ENCODE measurements at places on chromosomes 5 and 9. TPM values are rescaled to one million over a fixed set of nuclear protein-coding genes. Genes with fewer than 3 reads are reported as not detected.

Gene PHYHD1
- total RNA-seq, result 20.3 TPM

Gene TMEM252
- not detected for total RNA-seq

Gene UAP1L1
- 11.5 TPM for total RNA-seq

Gene NTRK2
- 3.8 TPM for total RNA-seq

Gene PAPPA
- total RNA-seq, result 0.69 TPM

Gene SAXO1
- 0.03 TPM for total RNA-seq

Gene NOXA1
- total RNA-seq, result 2.0 TPM

Gene ZNF300
- total RNA-seq, result 1.1 TPM

Gene PCDHA9
- total RNA-seq, result not detected

Gene SPEF2
- total RNA-seq, result 2.7 TPM

GRCh38 chr5:75663579-75664284 is 52.5 kb downstream of the ANKDD1B start:
- peaks cover 5% of the 10 kb centered on the region for H3K4me1 ChIP-seq
- H3K4me3 ChIP-seq, result no peak overlapping the region
- no peak for DNase-seq
- H3K36me3 ChIP-seq, result no peaks in the 10 kb centered on the region
- no peaks in the 10 kb centered on the region for H3K27me3 ChIP-seq
- no peak overlapping the region for H3K27ac ChIP-seq

- peak; percentile 93 for DNase-seq
- H3K27ac ChIP-seq, result peak within 1 kb of the TSS; percentile 97
- peaks cover 90% of the 10 kb centered on the region for H3K4me1 ChIP-seq
- no peaks in the 10 kb centered on the region for H3K27me3 ChIP-seq
- no peaks in the 10 kb centered on the region for H3K36me3 ChIP-seq
These were observed at the start of gene RHOBTB3 for GRCh38 chr5:95730730-95731570. Gene RHOBTB3, plus strand, starts transcription at chr5:95731336. Its CDS starts 347 bp downstream, at chr5:95731683.

- H3K27me3 ChIP-seq, result no peaks in the 10 kb centered on the region
- no peak overlapping the region for H3K27ac ChIP-seq
- DNase-seq, result no peak
- peaks cover 59% of the 10 kb centered on the region for H3K36me3 ChIP-seq
- no peaks in the 10 kb centered on the region for H3K4me1 ChIP-seq
- no peak overlapping the region for H3K4me3 ChIP-seq
These were observed 58.8 kb downstream of the C6 start for GRCh38 chr5:41154491-41154890.

DNA sequence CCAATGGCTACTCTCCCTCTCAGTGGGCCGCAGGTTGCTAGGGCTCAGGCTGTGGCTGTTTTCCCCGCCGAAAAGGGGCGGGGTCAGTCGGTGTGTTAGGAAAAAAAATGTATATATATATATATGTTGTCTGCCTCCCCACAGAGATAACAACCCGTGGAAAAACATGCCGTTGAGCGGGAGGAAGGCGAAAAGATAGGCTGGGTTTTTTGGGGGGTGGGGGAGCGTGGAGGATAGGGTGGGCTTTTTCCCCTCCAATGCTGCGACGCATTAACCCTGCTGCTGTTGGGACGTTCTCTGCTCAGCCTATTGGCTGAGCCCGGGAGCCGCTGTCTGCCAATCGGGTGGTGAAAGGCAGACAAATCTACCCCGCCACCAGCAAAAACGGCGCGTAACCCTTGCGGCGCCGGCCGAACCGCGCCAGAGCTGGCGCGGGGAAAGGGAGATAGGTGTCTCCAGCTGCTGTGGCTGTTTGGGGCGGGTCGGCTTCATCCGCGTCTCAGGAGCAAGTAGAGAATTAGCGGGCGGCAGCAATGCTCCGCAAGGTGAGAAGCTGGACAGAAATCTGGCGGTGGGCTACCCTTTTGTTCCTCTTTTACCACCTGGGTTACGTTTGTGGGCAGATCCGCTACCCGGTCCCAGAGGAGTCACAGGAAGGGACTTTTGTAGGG is at the start of gene PCDHGC4:
PCDHGC4 (plus strand) TSS at position 390 of the 671 bp plus-strand sequence; CDS start at position 534, 144 bp downstream.
- no peak for DNase-seq
- no peaks in the 10 kb centered on the region for H3K27me3 ChIP-seq
- peak within 1 kb of the TSS; percentile 60 for H3K4me3 ChIP-seq
- peaks cover 3% of the 10 kb centered on the region for H3K36me3 ChIP-seq
- H3K4me1 ChIP-seq, result peaks cover 87% of the 10 kb centered on the region

DNA sequence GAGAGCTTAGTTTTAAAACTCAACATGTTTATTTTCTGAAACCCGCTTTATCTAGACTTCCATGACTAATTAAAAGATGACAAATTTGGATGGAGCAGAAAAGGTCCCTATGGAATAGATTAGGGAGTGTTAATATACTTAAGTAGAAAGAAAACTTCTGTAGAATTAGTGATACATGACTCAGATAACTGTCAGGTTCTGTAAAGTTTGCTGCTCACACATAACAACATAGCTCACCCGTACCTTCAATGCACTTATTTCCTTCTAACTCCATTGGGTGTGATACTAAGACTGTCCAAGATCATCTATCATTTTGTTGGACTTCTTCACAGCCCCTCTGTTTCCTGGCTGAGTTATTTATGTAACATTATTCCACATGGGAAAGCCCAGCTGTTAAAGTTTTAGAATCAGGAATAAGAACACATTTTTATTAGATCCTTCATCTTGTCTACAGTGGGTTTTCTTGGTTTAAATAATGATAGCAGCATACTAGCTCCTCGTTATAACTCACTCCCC is 27.8 kb downstream of the TMEM167A start:
- no peak overlapping the region for H3K27ac ChIP-seq
- no peak overlapping the region for H3K4me3 ChIP-seq
- DNase-seq, result no peak
- no peaks in the 10 kb centered on the region for H3K36me3 ChIP-seq

GRCh38 chr5:37831821-37832534 is 7.9 kb downstream of the GDNF start:
- H3K27me3 ChIP-seq, result peaks cover 79% of the 10 kb centered on the region
- DNase-seq, result no peak
- H3K4me1 ChIP-seq, result peaks cover 16% of the 10 kb centered on the region

DNA sequence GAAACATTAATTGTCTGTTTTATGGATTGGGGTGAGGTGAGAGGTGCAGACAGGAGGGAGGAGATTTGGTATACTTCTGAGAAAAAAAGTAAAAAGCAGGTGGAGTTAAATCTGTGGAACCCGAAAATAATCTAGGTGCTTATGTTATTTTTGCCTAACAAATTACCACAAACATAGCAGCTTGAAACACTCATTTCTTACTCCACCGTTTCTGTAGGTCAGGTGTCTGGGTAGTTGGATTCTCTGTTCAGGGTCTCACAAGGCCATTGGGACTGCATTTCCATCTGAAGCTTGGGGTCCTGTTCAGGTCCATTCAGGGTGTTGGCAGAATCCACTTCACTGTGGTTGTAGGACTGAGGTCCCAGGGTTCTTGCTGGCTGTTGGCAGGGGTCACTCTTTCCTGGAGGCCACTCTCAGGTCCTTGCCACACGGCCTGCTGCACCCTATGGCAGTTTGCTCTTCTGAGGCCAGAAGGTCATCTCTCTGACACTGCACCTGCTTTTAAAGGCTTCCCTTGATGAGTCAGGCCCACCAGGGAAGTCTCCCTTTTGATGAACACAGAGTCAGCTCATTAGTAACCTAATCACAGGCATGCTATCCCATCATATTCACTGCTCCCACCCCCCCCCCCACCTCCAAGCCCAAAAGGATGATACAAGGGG is 82.2 kb downstream of the TRIO start:
- H3K36me3 ChIP-seq, result no peaks in the 10 kb centered on the region
- no peak for DNase-seq
- no peaks in the 10 kb centered on the region for H3K27me3 ChIP-seq
- peaks cover 89% of the 10 kb centered on the region for H3K4me1 ChIP-seq
- H3K4me3 ChIP-seq, result no peak overlapping the region

DNA sequence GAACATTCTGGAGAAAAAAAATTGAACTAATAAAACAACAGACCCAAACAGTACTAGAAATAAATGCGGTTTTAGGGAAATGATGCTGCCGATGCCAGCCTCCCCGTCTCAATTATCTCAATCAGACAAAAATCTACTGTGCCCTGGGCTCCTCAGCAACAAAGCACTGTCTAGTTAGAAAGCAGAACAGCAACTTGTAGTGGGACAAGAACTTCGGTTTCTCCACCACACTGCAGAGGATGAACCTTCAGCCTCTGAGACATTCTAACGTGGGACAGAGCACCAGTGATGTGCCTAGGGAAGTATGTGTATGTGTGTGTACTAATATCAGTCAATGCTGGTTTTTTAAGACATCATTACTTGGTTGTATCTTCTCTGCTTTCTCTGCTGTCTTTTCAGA is 11.1 kb upstream of the CAST start:
- H3K4me3 ChIP-seq, result no peak overlapping the region
- H3K27ac ChIP-seq, result no peak overlapping the region
- H3K27me3 ChIP-seq, result no peaks in the 10 kb centered on the region
- no peaks in the 10 kb centered on the region for H3K36me3 ChIP-seq
- no peak for DNase-seq

DNA sequence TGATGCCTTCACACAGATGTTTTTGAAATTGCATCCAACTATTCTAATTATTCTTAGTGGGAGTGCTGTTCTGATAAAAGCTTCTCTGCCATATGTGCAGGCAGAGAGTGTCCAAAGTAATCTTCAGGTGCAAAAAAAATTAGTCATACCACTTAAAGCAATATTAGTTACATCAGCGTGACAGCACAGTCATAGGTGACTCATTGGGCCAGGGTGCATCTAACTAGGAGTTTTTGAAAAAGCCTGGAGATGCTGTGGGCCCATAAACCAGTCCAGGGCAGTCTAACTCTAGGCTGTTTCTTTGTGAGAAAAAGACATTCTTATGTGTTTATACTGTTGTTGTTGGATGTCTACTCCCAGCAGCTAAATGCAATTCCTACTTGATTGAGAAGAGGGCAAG is 33.0 kb upstream of the C6 start:
- H3K4me3 ChIP-seq, result no peak overlapping the region
- H3K27ac ChIP-seq, result no peak overlapping the region
- no peaks in the 10 kb centered on the region for H3K27me3 ChIP-seq
- DNase-seq, result no peak
- H3K4me1 ChIP-seq, result no peaks in the 10 kb centered on the region
- no peaks in the 10 kb centered on the region for H3K36me3 ChIP-seq

GRCh38 chr9:111152614-111153406 is 114.5 kb upstream of the LPAR1 start:
- no peak overlapping the region for H3K27ac ChIP-seq
- H3K4me1 ChIP-seq, result no peaks in the 10 kb centered on the region
- no peak overlapping the region for H3K4me3 ChIP-seq
- H3K36me3 ChIP-seq, result no peaks in the 10 kb centered on the region

DNA sequence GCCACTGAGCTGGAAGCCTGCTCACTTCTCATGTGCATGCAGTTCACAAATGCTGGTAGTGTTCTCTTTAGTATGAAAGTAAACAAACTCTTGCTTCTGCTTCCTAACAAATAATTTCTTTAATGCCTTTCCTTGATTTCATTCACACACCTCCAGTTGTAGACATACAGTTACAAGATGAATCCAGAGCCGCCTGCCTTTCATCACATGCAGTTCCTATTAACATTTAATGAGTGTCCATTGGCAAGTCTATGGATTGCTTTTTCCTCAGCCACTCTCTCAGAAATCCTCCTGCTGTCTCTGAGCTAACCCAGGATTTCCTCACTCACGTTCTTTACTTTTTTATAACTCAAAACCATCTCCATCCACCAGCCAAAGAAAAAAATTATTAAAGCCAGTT is 408.6 kb downstream of the BNC2 start:
- H3K4me3 ChIP-seq, result no peak overlapping the region
- H3K27ac ChIP-seq, result no peak overlapping the region
- DNase-seq, result no peak
- no peaks in the 10 kb centered on the region for H3K36me3 ChIP-seq
- no peaks in the 10 kb centered on the region for H3K4me1 ChIP-seq

GRCh38 chr5:56426693-56427092 is 193.6 kb upstream of the ANKRD55 start:
- no peak for DNase-seq
- no peaks in the 10 kb centered on the region for H3K36me3 ChIP-seq
- no peak overlapping the region for H3K4me3 ChIP-seq
- no peaks in the 10 kb centered on the region for H3K27me3 ChIP-seq
- H3K4me1 ChIP-seq, result peaks cover 11% of the 10 kb centered on the region

DNA sequence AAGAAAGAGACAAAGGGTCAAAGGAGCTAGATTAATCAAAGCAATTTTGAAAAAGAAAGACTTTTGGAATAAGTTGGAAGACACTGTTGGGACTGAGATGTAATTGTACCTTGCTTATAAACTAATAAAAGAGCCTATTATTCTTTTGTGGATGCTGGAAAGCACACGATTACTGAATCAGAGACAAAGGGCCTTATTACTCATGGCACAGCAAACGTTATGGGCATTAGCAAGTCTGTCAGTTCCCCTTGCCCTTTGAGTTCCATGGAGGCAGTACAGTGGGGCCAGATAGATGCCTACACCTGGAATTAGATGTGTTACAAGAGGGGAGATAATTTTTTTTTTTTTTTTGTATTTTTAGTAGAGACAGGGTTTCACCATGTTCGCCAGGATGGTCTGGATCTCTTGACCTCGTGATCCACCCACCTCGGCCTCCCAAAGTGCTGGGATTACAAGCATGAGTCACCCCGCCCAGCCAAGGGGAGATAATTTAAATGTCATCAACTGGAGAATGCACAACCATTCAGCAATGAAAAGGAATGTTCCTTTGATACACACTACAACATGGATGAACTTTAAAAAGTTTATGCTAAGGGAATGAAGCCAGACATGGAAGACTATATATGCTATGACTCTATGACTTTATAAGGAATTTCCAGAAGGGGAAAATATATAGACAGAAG is 128.9 kb downstream of the STARD4 start:
- H3K4me1 ChIP-seq, result no peaks in the 10 kb centered on the region
- no peak for DNase-seq
- H3K27ac ChIP-seq, result no peak overlapping the region
- no peaks in the 10 kb centered on the region for H3K27me3 ChIP-seq

GRCh38 chr9:92564982-92565381 is 29.2 kb upstream of the ECM2 start:
- no peak overlapping the region for H3K27ac ChIP-seq
- DNase-seq, result no peak
- H3K27me3 ChIP-seq, result no peaks in the 10 kb centered on the region
- no peaks in the 10 kb centered on the region for H3K36me3 ChIP-seq
- H3K4me1 ChIP-seq, result peaks cover 7% of the 10 kb centered on the region

GRCh38 chr5:127564002-127564769 is 46.7 kb downstream of the PRRC1 start:
- H3K4me1 ChIP-seq, result no peaks in the 10 kb centered on the region
- DNase-seq, result no peak
- H3K27ac ChIP-seq, result no peak overlapping the region
- H3K27me3 ChIP-seq, result peaks cover 2% of the 10 kb centered on the region
- H3K4me3 ChIP-seq, result no peak overlapping the region

- H3K27ac ChIP-seq, result no peak overlapping the region
- no peak overlapping the region for H3K4me3 ChIP-seq
- no peaks in the 10 kb centered on the region for H3K36me3 ChIP-seq
- no peak for DNase-seq
These were observed 287.5 kb downstream of the KCTD16 start for GRCh38 chr5:144458216-144458615.

- peaks cover 94% of the 10 kb centered on the region for H3K4me1 ChIP-seq
- no peak overlapping the region for H3K27ac ChIP-seq
- no peak for DNase-seq
- no peaks in the 10 kb centered on the region for H3K36me3 ChIP-seq
These were observed 8.4 kb upstream of the FAM120AOS start for GRCh38 chr9:93461821-93462220.

GRCh38 chr5:69024241-69024651 is 69.6 kb upstream of the SLC30A5 start:
- DNase-seq, result no peak
- H3K36me3 ChIP-seq, result no peaks in the 10 kb centered on the region
- no peaks in the 10 kb centered on the region for H3K27me3 ChIP-seq
- H3K4me1 ChIP-seq, result no peaks in the 10 kb centered on the region
- H3K4me3 ChIP-seq, result no peak overlapping the region
- no peak overlapping the region for H3K27ac ChIP-seq

GRCh38 chr5:141929398-141930058 is 5.9 kb downstream of the DELE1 start:
- H3K36me3 ChIP-seq, result peaks cover 99% of the 10 kb centered on the region
- H3K27me3 ChIP-seq, result no peaks in the 10 kb centered on the region
- no peak overlapping the region for H3K4me3 ChIP-seq
- peaks cover 69% of the 10 kb centered on the region for H3K4me1 ChIP-seq
- DNase-seq, result no peak
